ENCODE measurements at places on chromosomes 5 and 9.

DNA sequence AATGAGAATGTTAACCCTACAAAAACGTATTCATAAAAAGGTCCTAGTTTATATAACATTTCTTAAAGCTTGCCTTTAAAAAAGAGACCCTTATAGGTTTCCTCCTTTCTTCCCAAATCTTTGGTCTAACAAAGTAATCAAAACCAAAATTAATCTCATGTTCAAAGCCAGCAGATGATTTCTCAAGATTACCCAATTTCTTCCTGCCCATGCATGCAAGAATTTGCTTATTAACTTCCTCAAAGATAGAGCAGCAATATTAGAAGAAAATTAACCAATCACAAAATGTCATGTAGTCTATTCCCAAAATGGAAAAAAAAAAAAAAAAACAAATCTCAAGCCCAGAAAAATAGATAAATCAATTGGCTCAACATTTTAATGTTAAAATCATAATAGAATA is 114.9 kb downstream of the MLLT3 start:
- no peak for DNase-seq

DNA sequence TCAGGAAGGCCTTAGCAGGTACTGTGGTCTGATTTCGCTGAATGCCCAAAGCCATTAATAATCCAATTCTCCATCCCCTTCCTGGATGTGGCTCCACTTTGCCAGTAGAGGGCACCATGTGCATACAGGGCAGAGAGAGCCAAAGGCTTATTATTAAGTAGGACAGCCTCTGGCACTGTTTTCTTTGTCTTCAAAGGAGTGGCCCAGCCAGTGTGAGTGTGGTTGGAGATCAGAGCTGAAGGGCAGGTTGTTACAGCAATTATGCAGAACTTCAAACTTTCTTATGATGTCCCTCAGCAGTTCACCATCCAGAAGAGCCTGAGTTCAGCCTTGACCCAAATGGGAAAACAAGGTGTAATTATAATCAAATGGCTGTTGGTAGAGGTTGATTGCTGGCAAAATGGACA is 38.6 kb upstream of the CEMIP2 start:
- DNase-seq, result peak; percentile 48

- no peak for DNase-seq
Observed at GRCh38 chr5:31993165-31993961, 180.8 kb downstream of the GOLPH3 start.

DNA sequence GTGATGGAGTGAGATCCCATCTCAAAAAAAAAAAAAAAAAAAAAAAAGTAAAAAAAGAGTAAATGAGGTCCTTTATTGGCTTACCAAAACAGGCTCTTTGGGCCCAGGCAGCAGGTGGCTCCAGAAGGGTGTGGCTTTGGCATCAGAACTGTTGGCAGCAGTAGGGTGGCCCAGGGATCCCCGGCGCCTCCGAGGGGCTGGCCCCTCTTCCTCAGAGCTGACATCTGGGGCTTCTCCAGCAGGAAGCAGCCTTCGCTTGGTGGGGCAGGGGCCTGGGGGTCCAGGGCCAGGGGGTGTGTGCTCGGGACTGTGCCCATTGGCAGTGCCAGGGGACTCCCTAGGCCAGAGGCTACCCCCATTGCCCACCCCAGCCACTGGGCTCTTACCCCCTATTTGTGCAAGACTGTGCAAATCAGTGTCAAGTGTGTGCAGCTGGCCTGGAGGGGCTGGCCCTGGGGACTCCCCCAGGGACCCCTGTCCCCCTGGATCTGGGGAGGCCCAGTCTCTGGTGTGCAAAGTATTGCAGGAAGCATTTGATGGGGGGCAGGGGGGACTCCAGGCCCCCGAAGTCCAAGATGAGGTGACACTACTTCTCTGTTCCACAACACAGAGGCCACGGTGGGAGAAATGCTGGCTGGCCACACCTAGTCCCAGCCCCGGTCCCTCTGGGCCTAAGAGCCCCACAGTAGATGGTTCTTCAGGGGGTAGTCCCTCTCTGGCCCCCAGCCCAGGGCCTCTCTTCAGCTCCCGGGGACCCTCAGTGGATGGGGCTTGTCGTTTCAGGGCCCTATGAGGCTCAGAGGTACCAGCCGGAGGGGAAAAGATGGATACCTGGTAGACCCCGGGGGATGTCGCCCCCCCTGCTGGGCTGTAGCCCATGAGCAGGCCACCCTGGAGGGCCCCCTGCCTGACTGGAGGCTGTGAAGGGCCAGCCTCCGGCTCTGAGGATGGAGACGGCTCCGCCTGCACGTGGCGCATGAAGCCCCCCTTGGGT is 4.7 kb upstream of the STOML2 start:
- DNase-seq, result no peak

DNA sequence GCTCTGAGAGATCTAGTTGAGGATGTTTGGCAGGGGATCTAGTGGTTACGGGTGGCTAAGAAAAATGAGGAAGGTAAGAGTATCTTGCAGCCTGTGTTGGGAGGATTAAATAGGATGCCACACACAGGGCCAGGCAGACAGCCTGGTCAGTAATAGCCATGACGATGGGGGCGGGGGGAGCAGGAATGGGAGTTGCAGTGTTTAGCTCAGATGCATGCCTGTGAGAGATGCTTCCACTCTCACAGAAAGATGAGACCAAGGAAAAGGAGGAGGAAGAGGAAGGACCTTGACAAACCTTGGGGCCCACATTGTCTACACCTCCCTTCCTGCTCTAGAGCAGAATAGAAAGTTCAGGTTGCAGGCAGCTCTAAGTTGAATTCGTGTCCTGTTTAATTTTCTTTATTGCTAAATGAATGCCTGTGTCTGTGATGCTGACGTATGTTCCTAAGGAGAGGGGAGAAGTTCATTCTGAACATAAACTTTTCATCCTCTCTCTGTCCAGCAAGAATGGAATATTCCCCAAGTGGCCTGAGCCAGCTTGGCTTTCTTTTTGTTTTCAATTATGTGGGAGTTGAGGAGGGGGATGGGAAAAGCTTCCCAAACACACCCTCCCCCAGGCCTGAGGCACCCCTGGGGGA is 28.7 kb downstream of the TGFBI start:
- no peak for DNase-seq

GRCh38 chr9:72361217-72361616 is 3.8 kb downstream of the ZFAND5 start:
- no peak for DNase-seq

- no peak for DNase-seq
Observed at GRCh38 chr9:82129708-82130107, 141.1 kb downstream of the SPATA31D1 start.

DNA sequence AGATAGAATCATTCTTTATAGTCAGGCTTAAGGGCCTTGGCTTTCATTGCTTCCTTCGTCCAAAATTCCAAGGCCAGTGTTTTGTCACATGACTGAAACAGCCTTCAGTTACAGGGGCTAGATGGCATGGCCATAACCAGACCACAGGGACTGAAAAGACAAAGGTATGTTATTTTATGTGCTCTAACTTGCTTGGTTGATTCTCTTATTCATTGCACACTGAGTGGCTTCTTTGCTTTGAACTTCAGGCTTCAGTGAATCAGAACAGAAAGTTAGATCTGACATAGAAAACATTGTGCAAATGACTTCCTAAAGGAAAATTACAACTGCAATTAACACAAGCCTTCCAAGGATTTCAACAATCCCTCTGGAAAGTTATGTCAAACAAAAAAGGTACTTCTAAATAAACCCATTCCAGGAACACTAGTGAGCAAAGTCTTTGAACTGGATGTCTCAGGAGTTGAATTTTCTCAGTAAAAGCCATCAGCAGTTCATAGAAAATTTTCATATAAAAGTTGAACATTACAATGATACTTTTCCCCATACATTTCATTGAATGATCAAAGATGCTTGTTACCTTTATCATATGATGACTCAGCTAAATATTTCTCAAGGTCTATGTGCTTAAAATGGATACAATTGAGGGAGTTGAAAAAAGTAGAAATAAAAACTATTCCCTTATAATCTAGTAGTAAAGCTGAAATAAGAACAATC is 355.3 kb downstream of the TMEM232 start:
- DNase-seq, result no peak

- DNase-seq, result no peak
Observed at GRCh38 chr5:14250748-14251701, 107.9 kb downstream of the TRIO start.

- DNase-seq, result no peak
Observed at GRCh38 chr5:123708074-123708806, 196.3 kb downstream of the CSNK1G3 start.

DNA sequence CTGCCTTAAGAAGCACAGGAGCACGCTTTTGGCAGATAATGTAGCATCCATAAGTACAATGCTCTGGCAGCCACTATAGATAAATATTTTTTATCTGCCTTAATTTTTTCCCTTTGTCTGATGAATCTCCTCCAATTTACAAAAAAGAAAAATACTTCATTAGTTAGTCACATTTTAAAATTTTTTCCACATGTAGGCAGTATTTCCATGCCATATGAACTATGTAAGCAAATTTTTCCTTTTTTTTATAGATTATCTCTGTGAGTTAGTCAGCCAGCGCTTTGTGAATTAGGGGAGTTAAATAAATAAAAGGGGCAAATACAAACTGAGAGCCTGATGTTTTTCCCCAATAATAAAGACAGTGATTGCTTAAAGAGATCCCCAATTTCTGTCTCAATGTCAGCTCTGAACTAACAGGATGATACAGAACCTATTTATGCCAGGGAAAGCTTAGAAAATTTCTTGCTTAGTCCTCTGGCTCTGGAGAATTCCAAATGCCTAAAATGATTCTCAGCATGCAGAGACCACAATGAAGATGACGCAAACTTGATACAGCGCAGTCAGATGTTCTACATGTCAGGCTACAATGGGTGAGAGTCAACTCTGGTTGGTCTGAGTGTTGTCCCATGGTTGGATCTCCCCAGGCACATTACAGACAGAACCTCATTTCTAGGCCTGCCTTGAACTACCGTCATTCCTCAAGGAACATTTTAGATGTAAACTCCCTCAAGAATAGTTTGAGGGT is 390.4 kb upstream of the CDH6 start:
- DNase-seq, result no peak

DNA sequence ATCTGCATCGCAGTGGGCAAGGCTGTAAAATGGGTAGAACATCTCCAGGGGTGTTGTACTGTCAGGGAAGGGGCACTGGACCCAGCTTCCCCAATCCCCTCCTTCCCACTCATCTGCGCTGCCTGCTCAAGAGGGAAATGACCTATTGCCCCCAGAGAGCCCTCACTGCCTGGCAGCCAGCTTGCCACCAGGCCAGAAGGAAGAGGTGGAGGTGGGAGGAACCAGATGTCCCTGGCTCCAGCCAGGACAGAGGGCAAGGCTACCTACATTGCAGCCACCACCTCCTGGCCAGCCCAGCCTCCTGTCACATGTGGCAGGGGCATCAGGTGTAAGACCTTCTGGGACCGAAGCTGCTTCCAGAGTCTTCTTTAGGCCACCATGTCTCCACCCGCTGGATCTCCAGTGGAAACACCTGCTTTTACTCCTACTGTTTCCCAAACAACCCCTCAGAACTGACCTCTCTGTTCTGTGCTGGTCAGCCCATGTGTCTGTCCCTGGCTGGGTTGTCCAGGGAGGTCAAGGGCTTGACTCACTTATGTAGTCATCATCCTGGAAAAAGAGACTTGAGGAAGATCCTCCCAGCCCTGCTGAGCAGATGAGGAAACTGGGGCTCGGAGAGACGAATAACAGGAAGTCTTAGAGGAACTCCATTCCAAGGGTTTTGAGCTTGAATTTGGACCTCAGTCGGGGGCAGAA is 42.3 kb downstream of the JADE2 start:
- DNase-seq, result peak; percentile 73

DNA sequence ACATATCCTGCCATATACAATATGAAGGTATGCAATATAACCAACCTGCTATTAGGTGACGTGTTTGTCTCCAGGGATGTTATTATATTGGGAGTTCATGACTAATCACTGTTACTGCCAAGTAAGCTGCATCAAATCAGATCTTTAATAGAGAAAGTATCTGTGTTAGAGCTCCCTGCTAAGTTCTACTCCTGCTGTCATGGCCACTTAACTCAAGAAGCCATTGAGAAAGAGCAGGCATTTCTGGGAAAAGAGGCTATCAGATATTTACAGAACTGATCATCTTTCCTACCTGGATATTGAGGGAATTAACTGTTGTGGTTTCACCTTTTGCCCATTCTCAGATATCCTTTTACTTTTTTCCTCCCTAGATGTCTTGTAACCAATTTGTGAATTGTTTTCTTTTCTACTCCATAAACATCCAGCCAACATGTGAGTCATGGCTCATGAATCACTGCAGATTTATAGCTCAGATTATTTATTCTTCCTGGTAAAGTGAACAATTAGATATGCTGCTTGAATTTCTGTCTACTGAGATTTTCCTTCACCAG is 634.8 kb upstream of the FAM174A start:
- no peak for DNase-seq

GRCh38 chr5:111068213-111068612 is 3.3 kb upstream of the TSLP start:
- DNase-seq, result no peak

GRCh38 chr5:16736158-16736995 is 119.6 kb upstream of the RETREG1 start:
- peak; percentile 38 for DNase-seq

- DNase-seq, result no peak
Observed at GRCh38 chr9:5834214-5834613, 1.3 kb upstream of the ERMP1 start.

DNA sequence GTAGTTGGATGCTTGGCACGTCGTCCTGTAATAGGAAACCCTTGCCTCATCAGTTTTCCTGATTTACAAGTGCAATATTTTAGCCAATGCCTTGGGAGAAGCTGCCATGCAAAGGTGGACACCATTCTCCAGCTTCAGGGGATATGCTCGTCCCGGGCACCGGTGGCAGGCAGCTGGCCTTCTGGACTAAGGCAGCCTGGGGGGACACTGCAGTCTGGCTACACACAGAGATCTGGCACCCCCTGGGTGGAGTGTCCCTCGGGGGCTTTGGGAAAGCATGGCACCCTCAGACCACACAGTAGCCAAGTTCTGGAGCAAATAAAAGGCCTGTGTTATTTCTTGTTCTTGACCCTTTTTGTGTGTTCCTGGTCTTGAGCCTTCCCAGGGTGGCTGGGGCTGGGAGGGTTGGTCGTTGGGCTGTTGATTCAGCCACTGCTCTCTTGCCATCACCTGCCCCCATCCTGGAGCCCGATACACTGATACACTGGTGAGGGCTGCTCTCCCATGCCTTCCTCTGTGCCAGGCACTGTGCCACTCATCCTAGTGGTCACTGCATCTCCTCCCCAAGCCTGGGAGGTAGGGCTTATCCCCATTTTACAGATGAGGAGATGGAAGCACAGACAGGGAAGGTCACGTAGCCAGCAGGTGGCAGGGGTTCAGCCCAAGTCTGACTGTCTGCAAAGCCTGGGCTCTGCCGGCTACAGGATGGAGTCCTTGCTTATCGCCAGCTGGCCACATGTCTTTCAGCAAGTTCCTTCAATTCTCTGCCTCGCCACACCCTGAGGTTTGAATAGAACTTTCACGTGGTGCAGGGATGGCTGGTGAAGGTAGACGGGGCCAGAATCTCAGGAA is 134.1 kb downstream of the RGS3 start:
- DNase-seq, result peak; percentile 28

GRCh38 chr9:99368341-99369326 is 146.6 kb downstream of the SEC61B start:
- peak; percentile 76 for DNase-seq

- DNase-seq, result no peak
Observed at GRCh38 chr9:6113312-6113711, 97.9 kb upstream of the RANBP6 start.

GRCh38 chr9:79377339-79377855 is 194.4 kb upstream of the TLE4 start:
- DNase-seq, result no peak

Measured in left cardiac atrium (tissue), 4 donors.